ENCODE measurements at places on chromosomes 1 and 21.

- DNase-seq: no peak
Measured at GRCh38 chr1:33971913-33972312, 108.0 kb downstream of the HMGB4 start.

- DNase-seq: no peak
Measured at GRCh38 chr1:212591922-212592321, 16.6 kb upstream of the ATF3 start.

GRCh38 chr21:43786300-43786806, 3.0 kb upstream of the RRP1 start:
- DNase-seq: no peak

DNA sequence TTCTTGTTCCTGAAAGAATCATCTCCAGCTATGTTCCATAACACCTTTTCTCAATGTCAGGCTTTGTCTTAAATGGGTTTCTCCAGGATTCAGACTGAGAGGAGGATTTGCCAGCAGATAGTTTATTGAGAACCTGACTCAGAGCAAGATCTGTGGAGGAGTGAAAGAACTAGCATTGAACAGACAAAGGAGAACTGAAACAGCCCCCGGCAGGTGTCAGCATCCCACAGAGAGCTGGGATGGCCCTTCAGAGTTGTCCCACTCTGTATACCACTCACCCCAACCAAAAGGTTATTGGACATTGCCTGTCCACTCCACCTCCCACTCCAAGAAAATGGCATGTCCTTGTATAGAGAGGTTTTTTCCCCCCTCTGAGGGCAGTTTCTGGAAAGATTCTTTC, 270.7 kb downstream of the PAPPA2 start:
- no peak for DNase-seq

DNA sequence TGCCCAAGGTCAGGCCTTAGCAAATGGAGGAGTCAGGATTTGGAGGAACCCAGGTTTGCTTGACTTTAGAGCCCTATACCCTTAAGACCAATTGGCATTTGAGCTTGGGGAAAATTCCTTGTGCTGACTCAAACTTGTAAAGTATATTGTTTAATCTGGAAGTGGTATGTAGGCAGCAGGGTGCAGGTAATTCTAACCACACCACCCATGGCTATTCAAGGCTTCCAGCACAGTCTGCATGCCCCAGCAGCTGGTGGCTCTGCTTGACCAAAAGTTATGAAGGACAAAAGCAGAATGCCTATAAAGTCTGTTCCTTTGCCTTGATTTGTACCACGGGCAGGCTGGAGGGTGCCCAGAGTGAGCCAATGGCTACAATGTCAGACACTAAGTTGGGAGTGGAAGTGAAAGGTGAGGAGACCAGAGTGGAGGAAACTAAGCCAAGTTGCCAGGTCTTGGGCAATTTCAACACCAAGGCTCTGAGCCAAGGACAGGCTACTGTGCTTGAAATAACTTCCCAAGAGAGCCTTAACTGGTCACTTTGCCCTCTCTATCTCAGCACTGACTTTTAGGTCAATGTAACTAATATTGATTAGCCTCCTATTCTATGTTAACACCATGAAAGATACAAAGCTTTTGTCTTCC, 4.7 kb upstream of the G0S2 start:
- DNase-seq: no peak

- no peak for DNase-seq
Measured at GRCh38 chr1:115429884-115430283, 91.8 kb upstream of the NGF start.

DNA sequence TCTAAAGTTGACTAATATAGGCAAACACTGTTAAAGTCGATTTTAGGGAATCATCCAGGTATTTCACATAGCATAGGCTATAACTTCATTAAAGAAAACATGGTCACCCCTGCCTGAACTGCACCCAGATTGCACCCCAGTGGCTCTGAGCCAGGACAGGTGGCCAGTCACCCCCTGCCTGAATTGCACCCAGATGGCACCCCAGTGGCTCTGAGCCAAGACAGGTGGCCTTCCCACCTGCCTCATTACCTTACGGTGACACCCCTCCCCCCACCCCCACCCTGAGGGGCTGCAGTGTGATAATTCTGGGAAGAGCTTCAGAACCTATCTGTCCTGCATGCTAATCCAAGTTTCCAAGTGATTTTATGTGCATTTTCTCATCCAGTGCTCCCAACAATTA, 78.9 kb downstream of the DSCAM start:
- no peak for DNase-seq

DNA sequence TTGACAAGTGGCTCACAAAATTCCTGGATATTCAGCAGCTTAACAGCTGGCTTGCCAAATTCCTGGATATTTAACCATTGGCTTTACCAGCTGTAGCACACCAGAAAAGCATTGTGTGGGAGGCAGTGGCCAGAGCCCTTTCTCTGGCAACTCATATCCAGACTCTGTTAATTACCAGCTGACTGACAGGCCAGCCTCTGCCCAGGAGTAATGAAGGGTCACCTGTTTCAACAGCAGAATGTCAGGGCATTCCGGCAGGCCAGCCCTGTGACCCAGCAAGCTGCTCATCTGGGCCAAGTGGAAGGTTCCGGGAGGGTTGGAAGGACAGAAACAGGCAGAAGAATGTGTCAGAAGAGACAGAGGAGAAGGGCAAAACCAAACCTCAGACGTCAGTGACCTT, 35.2 kb upstream of the KIRREL1 start:
- DNase-seq: no peak

GRCh38 chr1:43731867-43732531, 24.7 kb downstream of the ST3GAL3 start:
- no peak for DNase-seq

GRCh38 chr1:223299553-223299952, 64.4 kb downstream of the SUSD4 start:
- DNase-seq: no peak

GRCh38 chr1:230661976-230662375, 19.7 kb downstream of the COG2 start:
- DNase-seq: no peak

GRCh38 chr1:4150262-4150661, 250.2 kb upstream of the C1orf174 start:
- DNase-seq: no peak

DNA sequence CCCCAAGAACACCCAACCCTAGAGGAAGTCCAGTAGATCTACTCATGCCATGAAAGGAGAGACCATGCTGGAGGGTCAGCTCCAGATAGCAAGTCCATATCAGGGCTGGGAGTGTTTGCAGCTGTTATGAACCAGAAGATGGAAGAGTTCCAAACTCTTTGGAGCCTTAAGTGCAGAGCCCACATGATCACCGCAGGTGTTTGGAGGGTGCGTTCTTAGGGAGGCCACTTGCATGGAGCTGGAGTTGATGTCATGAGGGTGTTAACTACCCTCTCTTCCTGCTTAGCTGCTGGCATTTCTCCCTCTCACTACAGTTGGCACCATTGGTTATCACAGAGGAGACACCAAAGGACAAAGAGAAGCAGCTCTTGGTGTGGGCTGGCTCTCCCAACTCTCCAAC, 616.9 kb downstream of the AJAP1 start:
- no peak for DNase-seq

DNA sequence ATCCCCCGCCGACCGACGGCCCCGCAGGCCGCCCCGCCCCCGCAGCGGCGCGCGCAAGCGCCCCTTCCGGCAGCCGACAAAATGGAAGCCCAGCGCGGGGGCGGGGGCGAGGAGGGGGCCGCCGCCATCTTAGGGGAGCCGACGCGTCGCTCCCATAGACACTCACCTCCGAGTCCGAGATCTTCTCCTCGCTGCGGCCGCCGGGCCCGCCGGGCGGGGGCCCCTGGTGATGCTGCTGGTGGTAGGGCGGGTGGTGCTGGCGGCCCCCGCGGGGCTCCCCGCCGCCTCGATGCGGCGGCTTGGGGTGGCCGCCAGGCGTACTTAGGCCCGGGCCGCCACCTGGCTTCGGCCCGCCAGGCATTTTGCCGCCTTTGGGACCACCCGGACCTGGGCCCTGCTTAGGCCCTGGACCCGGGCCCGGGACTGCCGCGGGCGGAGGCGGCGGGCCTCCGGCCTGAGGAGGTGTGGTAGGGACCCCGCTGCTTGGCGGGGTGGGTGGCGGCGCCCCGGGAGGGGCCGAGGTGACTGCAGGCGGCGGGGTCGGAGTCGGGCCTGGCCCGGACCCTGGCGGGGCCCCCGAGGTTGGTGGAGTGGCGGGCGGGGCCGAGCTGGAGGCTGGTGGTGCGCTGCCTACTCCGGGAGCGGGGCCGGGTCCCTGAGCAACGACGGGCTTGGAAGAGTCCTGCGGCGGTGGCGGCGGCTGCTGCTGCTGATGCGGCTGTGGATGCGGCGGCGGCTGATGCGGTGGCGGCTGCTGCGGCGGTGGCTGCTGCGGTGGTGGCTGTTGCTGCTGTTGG, 691 bp downstream of the SFPQ start:
- peak; percentile 82 for DNase-seq

DNA sequence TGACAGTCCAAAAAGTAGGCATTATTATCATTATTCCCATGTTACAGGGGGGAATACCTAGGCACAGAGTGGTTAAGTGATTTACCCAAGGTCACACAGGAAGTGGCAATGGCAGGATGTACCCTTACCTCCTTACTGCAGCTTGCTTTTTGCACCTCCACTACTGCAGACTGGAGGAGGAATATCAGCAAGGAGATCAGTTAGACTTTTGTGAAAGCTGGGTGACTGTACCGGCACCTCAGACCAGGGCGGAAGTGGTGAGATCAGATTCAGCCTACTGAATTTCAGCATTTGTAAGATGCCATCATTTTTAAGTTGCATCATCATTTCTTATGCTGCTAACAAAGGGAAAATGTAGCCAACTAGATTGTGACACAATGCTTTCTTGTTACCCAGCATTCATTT, 4.5 kb downstream of the ADARB1 start:
- DNase-seq: peak; percentile 36

- DNase-seq: no peak
Measured at GRCh38 chr1:34363447-34363846, 186.7 kb downstream of the C1orf94 start.

DNA sequence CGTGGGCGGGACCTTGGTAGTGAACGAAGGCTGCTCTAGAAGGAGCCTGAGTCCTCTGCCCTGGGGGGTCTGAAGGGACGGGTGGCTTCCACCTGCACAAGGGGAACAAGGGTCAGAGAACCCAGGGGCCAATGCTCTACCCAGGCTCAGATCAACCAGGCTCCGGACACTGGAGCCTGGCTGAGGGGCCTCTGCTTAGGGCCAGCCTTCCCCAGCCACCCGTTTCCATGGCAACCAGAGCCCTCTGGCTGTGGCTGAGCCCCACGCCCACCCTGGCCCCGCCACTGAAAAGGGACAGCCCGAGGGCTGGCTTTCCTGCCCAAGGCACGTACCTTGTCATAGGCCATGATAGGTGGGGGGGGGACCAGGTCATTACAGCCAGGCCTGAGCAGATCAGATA, 724.6 kb downstream of the PTPRU start:
- no peak for DNase-seq

- no peak for DNase-seq
Measured at GRCh38 chr1:217494767-217495166, 136.1 kb downstream of the GPATCH2 start.

DNA sequence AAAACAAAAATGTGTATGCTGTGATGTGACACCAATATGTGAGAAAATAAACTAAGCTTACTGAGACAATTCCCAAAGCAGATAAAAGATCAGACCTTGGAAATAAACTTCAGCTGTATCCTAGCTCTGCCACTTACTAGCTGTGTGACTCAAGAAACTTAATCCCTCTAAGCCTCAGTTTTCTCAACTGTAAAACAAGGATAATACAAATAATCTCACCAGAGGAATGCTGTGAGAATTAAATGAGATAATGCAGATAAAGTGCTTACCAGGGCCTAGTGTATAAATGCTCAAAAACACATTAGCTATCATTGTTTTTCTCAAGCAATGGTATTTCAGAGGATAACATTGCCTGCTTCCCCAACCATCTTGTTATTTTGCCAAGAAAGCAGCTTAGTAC, 2.1 kb downstream of the HEATR1 start:
- DNase-seq: no peak

DNA sequence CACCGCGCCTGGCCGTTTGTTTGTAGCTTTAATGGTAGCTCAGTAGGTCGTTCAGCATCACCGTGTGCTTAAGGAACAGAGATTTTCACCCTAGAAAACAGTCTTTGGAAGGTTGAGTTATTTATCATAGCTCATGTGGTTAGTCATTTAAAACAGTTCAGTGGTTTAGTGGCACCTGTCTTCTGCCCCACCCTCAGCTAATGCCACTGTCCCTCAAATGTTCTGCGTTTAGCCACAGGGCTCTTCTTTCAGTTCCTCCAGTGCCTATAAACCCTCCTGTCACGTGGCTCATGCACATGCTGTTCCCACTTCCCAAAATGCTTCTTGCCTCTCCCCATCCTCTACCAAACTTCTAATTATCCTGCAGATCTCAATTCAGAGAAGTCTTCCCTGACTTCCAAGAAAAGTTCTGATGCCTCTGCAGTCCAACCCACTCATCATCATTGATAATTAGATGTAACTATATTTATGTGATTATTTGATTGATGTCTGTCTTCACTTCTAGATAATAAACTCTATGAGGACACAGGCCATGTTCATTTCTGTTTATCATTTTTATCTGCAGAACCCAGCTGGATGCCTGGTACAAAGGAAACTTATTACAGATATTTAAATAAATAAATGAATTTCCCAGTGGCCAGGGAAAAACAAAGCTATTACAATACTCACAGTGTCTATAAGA, 14.4 kb upstream of the DIPK1A start:
- DNase-seq: no peak

DNA sequence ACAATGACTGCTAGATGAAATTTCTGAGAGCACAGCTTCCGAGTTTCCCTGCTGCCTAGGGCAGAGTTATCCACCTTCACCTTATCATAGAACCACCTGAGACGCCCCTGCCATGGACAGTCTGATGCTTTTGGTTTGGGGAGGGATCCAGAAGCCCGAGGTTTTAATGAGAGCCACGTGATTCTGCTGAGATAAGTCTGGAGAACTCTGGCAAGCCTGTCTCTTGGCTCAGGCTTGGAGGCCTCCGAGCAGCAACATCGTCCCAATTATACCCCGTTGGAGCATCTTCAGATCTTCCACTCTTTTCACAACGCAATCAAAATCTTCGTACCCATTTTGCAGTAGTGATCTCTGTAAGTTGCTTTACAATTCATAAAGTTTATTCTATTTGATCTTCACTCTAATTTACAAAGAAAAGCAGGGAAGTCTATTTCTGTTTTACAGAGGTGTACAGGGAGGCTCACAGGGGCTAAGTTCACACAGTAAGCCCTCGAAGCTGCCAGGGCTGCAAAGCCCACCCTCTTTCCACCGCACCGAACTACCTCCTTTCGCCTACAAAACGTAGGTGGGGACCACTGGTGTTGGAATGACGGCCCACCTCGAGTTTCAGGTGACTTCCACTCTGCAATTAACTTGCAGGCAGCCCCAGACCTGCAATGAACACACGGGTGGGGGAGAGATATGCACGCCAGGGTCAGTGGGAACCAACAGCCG, 513 bp upstream of the HHAT start:
- no peak for DNase-seq

DNA sequence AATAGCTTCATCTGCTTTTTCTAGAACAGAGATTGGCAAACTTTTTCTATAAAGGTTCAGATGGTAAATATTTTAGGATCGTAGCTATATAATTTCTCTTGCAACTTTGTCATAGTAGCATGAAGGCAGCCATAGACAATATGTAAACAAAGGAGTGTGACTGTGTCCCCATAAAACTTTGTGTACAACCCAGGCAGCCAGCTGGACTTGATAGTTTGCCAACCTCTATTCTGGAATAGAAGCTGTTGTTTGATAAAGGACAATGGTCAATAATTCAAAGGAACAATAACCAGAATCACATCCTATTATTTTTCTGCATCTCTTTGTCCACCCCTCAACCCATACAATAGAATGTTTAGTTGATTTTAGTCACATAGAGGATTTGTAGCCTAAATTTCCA, 286.7 kb downstream of the LMX1A start:
- DNase-seq: no peak

Data from activated naive CD4-positive, alpha-beta T cell (primary cell).